Suprapubic skin (tissue), 4 donors: ENCODE measurements at places on chromosomes 6 and 20. TPM values are rescaled to one million over a fixed set of nuclear protein-coding genes. Genes with fewer than 3 reads are reported as not detected.

- DNase-seq, result no peak
Observed at GRCh38 chr6:155782320-155782731, 326.7 kb upstream of the NOX3 start.

The E2F3 gene
- 1.9 TPM for total RNA-seq

DNA sequence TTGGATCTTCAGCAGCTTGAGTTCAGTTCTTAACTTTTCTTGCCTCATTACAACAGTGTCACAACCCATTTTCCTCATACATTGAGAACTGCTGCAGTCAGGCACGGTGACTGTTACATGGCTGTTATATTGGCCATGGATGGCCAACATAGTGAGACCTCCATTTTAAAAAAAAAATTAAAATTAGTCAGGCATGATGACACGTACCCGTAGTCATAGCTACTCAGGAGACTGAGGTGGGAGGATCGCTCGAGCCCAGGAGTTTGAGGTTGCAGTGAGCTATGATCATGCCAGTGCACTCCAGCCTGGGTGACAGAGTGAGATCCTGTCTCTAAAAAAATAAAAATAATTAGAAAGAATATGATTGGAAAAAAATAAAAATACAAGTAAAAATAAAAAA is 9.9 kb upstream of the MMP24 start:
- DNase-seq, result no peak

DNA sequence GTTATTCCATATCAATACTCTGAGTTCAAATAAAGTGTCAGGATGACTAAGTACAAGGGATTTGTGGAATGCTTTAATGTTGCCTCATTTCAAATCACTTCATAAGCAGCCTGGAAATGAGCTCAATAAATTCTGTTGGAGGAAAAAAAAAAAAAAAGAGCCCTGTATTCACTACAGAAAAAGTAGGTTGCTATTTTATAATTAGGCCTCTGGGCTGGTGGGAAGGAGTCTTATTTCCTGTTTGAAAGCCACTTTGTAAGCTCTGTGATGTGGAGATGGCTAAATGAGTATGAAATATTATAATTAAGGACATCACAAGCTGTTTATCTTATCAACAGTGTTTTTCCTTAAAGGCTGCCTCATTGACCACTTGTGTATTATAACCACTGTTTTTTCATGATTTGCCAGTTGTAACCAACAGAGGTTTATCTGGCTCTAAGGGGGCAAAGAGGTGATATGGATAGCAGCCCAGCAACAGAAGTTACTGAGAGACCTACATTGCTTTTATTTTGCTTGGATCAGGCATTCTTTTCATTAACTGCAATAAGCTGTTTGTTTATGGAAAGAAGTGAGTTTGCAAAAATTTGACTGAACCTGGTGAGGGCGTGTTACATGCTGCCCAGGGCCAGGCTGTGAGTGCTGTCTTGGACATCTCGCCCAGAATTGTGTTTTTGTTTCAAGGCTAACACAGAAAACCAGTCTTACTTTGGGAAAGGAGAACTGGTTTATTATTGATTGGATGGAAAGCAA is 563.3 kb upstream of the MAP3K7 start:
- DNase-seq, result no peak

DNA sequence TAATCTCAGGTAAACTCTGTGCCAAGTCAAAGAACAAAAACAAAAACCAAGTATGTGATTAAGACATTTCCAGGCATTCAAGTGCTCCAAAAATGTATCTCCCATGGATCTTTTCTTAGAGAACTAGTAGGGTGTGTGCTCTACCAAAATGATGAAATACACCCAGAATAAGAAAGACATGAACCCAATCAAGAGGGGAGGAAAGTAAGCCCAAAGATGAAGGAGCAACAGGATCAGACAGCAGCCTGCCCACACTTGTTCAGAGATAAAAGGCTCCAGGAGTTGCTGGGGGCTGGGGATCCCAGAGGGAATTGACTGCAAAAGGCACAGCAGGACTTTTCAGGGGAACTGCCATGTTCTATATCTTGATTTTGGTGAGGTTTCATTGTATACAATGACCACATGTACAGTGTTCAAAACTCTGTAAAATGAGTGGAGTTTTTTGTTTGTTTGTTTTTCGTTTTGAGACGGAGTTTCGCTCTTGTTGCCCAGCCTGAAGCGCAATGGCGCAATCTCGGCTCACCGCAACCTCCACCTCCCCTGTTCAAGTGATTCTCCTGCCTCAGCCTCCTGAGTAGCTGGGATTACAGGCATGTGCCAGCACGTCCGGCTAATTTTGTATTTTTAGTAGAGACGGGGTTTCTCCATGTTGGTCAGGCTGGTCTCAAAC is 24.4 kb downstream of the GCM1 start:
- DNase-seq, result no peak

- DNase-seq, result no peak
Observed at GRCh38 chr20:289693-290083, 862 bp downstream of the C20orf96 start.

The MRPS26 gene
- total RNA-seq, result 54.1 TPM

- no peak for DNase-seq
Observed at GRCh38 chr6:71983131-71983530, 96.8 kb downstream of the RIMS1 start.

GRCh38 chr6:18893540-18894269 is 506.6 kb downstream of the RNF144B start:
- no peak for DNase-seq

DNA sequence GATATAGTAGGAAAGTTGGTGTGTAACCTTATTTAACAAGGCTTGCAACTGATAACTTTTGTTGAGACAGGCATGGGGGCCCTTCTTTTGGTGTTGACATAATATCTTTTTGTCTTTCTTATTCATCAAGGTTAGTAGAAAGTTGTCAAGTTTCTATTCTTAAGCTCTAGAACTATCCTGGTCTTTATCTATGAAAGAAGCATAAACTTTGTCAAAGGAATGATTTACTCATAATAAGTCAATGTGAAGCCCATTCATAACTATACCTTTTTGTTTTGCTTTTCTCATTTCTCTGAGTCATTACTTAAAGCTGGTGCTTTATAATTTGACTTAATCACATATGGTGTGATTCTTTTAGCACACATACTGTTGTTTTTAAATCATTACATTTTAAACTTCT is 312.4 kb downstream of the UTRN start:
- no peak for DNase-seq

DNA sequence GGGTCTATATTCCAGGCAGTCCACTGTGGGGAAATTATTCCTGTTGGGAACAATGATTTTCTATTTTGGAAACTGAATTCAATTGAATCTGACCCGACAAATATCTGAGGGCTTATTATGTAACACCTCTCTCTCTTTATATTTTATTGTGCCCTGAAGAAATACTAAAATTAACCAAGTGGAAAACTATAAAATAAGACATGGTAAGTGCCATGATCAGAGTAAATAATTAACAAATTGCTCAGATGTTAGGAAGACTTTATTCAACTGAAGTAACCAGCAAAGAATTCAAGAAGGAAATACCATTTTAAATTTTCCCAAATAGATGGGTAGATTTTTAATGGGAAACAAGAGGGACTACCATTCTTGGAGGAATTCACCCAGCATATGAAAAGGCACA is 632.9 kb downstream of the MAFB start:
- DNase-seq, result no peak

The TAPBP gene
- 132 TPM for total RNA-seq

The PLA2G7 gene
- total RNA-seq, result 2.8 TPM

The PERP gene
- total RNA-seq, result 715 TPM

- DNase-seq, result no peak
Observed at GRCh38 chr6:134373993-134374392, 56.1 kb upstream of the SGK1 start.

The C6orf118 gene
- not detected for total RNA-seq

The EYS gene
- not detected for total RNA-seq

DNA sequence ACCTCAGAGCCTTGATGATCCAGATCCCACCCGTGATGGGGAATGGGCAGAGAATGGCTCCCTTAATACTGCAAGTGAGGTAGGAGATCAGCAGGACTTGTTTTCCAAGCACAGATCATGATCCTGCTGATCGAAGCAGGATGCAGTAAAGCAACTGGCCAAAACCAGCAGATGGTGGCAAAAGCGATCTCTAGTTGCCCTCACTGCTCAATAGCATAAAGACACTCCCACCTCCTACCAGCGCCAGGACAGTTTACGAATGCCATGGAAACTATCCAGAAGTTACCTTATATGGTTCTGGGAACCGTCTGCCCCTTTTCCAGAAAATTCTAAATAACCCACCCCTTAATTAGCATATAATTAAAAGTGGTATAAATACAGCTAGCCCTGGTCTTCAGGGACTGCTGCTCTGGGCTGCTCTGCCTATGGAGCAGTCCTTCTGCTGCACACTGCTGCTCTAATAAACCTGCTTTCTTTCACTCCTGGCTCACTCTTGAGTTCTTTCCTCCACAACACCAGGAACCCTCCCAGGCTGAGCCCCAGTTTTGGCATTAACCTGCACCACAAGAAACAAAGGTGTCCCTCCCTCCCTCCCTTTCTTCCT is 415.8 kb downstream of the PREX1 start:
- DNase-seq, result no peak

- no peak for DNase-seq
Observed at GRCh38 chr20:4721719-4722118, at the start of gene PRND. Gene PRND (plus strand): TSS chr20:4721909. CDS start chr20:4724552, 2,643 bp downstream.

The VGLL2 gene
- not detected for total RNA-seq

The KCNQ5 gene
- 0.30 TPM for total RNA-seq

DNA sequence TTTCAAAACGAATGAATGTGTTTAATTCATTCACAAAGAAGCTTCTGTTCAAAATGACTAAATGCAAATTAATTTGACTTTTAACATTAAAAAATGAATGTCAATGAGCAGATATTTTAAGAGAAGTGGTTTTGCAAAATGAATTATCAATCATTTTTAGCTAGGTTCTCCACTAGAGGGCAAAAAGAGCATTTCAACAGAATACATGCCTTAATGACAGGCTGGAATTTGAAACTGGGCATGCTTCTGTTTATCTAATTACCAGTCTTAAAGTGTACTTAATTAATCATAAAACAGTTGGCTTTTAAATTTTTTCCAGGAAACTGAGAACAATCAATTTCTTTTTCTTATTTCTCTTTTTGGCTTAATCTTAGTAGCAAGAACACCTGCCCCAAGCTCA is 63.8 kb upstream of the TINAG start:
- no peak for DNase-seq

The NNAT gene
- 4.6 TPM for total RNA-seq

The FAM83B gene
- total RNA-seq, result 131 TPM

GRCh38 chr6:118537574-118537973 is 10.5 kb upstream of the PLN start:
- DNase-seq, result no peak

- DNase-seq, result no peak
Observed at GRCh38 chr6:169316651-169317050, 63.0 kb upstream of the THBS2 start.

DNA sequence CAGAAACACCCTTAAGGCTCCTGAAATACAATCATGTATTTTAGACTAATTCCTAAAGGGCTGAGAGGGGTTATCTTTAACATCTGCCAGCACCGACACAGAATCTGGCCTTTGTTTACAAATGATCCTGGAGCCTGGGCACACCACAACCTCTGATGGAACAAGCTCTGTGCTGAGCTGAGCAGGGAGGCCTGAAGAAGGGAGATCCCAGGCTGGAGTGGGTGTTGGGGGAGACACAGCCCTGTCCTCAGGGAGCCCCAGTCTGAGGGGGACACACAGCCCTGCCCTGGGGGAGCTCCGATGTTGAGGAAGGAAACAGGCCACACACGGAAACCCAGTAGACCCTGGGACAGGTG is 130.5 kb downstream of the VEGFA start:
- no peak for DNase-seq

The SRXN1 gene
- 7.8 TPM for total RNA-seq

GRCh38 chr20:46720776-46721425 is 11.5 kb downstream of the SLC2A10 start:
- no peak for DNase-seq

DNA sequence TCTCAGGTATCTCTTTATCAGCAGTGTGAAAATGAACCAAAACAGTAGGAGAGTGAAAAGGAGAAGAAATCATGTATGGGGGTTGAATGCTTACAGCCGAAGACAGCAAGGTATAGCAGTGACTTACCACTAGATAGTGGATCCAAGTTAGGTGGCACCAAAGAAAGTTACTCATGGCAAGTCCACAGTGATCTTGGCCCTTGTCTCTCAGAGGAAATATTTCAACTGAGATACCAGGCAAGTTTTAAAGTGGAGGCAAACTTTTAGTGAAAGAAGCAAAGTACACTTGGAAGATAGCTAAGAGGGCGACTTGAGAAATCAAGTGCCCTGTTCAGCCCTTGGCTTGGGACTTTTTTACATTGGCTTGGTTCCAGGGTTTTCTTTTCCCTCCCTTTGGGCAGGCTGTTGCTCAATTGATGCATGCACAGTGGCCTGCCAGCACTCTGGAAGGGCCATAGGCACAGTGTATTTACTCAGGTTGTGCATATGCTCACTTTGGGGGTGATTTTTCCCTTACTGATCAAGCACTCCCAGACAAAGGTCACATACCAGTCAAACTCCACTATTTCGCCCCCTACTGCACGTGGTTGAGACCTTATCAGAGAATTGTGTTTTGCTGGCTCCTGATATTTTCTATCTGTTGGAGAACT is 329.5 kb upstream of the KHDRBS2 start:
- no peak for DNase-seq

DNA sequence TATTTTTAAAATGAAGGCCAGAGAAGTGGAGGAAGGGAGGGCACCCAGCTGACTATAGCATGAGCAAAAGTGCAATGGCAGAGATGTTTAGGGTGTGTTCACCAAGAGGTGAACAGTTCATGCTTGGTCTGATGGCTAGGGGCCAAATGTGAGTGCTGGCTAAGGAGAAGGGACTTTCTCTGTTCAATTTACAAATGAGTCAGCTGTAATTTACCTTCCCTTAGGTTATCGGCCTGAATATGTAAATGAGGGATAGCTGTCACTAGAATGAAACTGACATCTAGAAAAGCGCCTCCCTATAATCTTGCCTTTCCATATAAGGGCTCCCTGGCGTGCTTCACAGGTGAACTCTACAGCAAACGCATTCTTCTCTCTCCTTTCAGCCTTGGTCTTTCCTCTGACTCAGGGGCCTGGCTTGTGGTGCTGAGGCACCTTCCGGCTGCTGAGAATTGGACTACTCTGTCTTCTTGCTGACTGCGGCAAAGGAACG is 114.7 kb upstream of the BACH2 start:
- no peak for DNase-seq

GRCh38 chr6:3046295-3046694 is 22.0 kb upstream of the RIPK1 start:
- no peak for DNase-seq

The IMPG1 gene
- not detected for total RNA-seq

The DLL1 gene
- 46.3 TPM for total RNA-seq

The ADGB gene
- not detected for total RNA-seq

DNA sequence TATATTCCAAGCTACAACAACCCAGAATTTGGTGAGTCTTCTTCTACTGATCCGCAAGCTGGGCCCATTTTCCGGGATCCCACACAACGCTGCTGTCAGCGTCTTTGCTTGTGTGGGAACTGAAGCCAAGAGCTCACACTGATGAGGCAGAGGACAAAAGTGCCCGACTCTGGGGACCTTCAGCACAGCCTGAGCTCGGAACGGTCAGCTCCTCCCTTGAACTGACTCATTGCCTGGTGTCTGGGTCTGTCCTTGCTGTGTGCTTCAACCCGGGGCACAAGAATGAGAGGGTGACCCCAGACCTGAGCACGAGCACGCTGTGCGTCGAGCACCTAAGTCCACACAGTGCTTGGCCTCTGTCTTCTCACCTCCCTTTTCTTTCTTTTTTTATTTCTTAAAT is 33.5 kb downstream of the DACT2 start:
- no peak for DNase-seq

The SAMD5 gene
- 1.0 TPM for total RNA-seq
